Bronchial epithelial cell (primary cell): ENCODE measurements at places on chromosomes 11 and 22. TPM values are rescaled to one million over a fixed set of nuclear protein-coding genes. Genes with fewer than 3 reads are reported as not detected.
A peak's percentile ranks its signal among the peaks of the same experiment; 100 is the strongest.

DNA sequence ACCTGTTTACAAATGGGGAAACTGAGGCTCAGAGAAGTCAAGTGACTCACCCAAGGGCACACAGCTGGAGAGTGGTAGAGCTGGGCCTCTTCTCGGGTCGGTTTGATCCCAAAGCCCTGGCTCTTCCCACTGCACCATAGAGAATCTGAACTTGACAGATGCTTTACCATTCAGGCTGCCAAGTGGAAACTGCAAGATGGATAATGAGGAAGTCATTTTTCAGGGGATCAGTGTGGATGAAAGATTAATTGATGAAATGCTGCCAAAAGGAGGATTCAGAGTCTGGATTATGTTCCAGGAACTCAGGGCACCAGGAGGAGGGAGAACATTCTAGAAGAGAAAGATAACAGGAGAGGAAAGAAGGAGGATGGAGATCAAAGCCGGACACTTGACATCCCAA is 185.9 kb upstream of the ZBED5 start:
- no peak for DNase-seq

GRCh38 chr11:6663794-6664469 is 8.3 kb upstream of the DCHS1 start:
- no peak for DNase-seq

DNA sequence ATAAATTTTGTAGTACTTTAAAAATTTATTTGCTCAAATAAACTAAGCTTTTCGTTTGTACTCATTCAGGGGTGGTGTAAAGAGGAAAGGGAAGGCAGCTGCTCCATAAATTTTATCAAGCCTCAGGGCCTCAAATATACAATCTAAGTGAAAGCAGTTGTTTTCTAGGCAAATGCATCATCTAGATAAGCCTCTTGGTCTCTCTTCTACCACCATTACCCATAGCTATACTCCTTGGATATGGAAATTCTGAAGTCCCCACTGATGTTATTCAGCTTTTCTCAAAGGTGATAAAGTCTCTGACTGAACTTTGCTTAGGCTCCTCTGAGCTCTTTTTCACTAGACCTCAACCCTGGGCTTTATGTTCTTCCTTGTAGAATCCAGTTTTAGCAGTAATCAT is 1313.1 kb downstream of the JRKL start:
- DNase-seq, result no peak

DNA sequence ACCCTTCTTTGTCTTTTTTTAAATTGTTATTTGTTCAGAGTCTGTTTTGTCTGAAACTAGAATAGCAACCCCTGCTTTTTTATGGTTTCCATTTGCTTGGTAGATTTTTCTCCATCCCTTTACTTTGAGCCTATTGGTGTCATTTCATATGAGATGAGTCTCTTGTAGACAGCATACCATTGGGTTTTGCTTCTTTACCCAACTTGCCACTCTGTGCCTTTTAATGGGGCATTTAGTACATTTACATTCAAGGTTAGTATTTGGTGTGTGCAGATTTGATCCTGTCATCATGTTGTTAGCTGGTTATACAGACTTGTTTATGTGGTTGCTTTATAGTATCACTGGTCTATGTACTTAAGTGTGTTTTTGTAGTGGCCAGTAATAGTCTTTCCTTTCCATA is 28.0 kb downstream of the CCDC15 start:
- no peak for DNase-seq

DNA sequence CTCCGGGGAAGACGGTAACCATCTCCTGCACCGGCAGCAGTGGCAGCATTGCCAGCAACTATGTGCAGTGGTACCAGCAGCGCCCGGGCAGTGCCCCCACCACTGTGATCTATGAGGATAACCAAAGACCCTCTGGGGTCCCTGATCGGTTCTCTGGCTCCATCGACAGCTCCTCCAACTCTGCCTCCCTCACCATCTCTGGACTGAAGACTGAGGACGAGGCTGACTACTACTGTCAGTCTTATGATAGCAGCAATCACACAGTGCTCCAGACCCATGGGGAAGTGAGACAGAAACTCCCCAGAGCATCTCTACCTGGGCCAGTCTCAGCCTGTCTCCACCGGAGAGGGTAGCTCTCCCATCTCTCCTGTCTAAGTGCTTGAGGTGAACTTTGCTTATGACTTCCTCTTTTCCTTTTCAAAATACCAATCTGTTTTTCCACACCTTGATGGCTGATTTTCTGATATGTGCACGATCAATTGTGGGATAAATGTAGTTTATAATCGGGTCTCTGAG is 48.5 kb upstream of the VPREB1 start:
- no peak for DNase-seq

- DNase-seq, result peak; percentile 12
Observed at GRCh38 chr11:108216988-108217387, 5.5 kb downstream of the NPAT start.

GRCh38 chr11:36719358-36720107 is 121.5 kb upstream of the RAG2 start:
- no peak for DNase-seq

DNA sequence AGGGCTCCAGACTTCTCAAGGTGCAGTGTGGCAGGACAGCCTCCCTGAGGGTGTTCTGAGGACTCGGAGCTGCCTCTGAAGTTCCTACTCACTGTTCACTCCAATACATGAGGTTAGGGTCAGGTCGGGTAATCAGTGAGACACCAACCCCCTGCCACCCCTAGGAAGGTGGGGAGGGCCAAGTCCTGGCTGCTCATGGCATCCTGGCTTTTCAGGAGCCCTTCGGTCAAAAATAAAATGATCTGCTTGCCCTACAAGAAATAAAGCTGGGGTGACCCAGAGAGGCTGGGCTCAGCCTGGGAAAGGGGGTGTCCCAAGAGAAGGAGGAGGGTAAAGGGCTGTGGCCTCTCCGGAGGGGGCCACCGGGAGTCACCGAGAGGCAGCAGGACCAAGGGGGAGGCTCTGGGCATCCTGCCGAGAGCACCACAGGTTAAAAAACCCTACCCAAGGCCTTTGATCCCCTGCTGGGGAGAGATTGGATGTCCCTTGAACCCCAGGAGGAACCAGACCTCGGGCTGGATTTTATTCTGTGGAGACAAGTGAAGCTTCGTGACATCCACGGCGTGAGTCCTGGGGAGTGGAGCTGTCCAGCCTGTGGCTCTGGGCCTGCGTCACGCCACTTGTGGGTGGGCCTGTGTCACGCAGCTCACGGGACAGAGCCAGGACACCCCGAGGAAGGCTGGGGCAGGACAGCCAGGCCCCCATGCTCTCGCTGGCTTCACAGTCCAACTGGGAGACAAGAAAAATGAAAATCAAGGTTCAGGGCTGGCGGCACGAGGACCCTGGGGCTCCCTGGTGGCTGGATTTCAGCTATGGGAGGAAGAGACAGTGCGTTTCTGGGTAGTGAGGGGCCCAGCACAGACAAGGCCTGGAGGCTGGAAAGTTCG is 102.2 kb upstream of the FGF3 start:
- DNase-seq, result no peak

GRCh38 chr11:76820184-76820566 is 37.0 kb downstream of the TSKU start:
- no peak for DNase-seq

DNA sequence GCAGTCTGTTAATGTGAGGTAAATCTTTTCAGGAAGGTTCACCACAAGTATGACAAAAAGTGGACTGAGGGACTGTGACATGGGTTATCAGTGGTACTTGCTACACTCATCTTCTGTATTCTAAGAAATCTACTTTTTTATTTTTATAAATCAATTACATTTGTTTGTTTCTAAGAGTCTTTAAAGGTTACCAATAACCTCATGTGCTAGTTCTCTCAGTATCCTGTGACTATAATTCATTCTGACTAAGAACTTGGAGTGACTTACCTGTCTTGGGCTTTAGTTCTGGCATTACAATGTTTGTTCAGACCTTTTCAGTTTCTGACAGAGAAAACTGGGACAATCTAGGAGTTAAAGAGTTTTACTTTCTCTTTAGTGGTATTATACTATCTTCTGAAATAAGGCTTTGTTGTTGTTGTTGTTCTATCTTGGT is 108.4 kb downstream of the PDE3B start:
- DNase-seq, result no peak

DNA sequence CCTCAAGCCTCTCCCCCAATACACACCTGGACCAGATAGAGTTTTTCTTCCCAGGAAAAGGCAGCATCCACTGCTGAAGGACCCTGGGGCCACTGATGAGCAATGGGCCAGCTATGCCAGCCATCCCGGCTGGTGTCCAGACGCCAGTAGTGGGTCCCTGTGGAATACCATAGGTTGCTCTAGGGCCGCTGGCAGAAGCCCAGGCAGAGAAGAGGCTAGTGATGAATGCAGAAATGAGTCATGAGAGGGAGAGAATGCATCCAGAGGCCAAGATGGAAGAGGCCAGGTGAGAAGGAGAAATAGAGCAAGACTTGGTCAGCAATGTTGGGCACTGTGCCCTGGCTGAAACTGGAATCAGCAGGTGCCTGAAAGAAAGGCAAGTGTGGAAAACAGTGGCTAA is 8.9 kb downstream of the HPX start:
- DNase-seq, result peak; percentile 69

DNA sequence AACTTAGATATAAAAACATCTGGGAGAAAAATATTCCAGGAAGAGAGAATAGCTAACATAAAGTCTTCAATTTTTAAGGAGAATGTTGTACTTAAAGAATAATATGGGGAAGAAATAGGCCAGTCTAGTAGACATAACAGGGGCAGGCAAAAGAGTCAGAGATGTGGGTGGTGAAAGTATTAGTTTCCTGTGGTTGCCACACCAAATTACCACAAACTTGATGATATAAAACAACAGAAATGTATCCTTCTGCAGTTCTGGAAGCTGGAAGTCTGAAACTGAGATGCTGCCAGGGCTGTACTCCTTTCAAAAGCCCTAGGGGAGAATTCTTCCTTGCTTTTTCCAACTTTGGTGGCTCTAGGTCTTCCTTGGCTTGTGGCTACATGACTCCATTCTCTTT is 1309.7 kb downstream of the LRRC4C start:
- peak; percentile 1 for DNase-seq

GRCh38 chr11:120442031-120442430 is 69.5 kb upstream of the GRIK4 start:
- DNase-seq, result no peak

GRCh38 chr11:75468534-75469340 is 35.7 kb upstream of the KLHL35 start:
- DNase-seq, result no peak

GRCh38 chr11:728901-729491 is 18.3 kb upstream of the TALDO1 start:
- DNase-seq, result no peak

GRCh38 chr11:2094354-2095197 is 44.6 kb downstream of the IGF2 start:
- no peak for DNase-seq

DNA sequence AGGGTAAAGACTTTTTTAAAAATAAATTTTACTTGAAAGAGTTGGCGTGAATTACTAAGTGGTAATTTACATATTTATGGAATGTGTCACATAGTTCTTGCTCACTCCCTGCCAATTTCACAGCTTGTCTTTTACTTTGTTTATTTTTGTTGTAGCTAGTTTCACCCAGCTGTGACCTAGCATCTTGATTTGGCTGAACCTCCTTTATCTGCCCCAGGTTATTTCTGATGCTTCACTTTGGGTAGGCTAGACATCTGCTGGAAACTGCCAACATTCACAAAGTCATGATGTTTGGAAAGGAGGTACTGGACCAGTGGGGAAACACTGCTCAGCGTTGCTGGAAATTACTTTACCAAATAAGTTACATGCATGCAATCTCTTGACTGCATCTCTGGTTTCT is 1676.0 kb upstream of the RAG2 start:
- peak; percentile 13 for DNase-seq

GRCh38 chr11:130778026-130778425 is 138.3 kb downstream of the SNX19 start:
- DNase-seq, result no peak

DNA sequence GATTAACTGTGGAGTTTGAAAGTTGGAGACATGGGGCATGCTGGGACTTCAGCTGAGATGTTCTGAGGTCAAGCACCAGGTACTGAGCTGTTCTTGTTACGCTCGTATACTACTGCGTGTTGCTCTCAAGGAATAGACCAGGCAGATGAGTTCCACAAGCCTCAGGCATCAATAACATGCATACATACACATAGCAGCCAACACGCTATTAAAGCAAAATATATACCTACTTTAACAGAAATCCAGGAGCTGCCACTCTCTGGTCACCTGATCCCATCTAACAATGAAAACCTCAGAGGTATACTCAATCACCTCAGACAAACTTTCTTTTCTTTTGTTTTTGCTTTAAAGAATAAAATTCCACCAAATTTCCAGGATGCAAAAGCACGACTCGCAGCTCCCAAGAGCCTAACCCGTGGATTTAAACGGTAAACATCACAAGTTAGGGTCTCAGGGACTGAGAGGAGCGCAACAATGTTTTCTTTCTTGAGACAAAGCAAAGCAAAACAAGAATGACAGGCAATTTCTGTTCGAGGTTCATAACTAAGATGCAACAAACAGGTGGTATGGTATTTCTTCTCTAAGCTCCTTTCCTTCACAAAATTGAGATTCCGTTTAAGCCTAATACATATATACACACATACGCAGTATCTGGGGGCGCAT is 16.5 kb downstream of the BLID start:
- DNase-seq, result peak; percentile 40

DNA sequence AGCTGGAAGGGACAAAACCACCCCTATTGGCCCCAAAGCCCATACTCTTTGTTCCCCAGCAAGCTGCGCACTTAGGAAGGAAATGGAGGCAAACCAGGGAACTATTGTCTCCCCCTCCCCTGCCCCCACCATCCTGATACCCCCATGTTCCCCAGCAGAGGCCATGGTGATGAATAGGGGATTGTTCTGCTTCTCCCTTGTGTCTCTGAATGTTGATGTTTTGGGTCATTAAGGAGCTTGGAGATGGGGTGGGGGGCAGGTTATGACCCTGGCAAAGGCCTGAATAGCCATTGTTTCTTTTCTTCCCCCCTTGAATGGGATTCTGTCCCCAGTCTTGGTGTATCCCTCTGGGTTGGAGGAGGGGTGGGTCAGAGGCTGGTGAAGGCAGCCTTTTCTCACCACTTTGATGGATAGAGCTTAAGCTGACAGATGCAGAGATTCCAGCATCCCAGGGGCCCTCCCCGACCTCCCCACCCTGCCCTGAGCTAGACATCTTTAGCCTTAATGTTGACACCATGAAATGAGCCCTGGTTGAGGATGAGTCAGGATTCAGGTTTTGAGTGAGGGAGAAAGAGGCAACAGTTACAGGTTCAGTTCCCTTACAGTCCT is 8.3 kb downstream of the DTX4 start:
- DNase-seq, result no peak

GRCh38 chr22:24975125-24975640 is 22.7 kb downstream of the KIAA1671 start:
- DNase-seq, result peak; percentile 72

Gene MS4A3
- not detected in 2 replicates for total RNA-seq

Gene GRM5
- under 0.01 TPM in 1 of 2 replicates, not detected in the other for total RNA-seq

Gene NUDT22
- 57.9 and 75.0 TPM in 2 replicates for total RNA-seq

Gene MS4A4E
- total RNA-seq, result not detected in 2 replicates

Gene SCYL1
- 49.5 and 64.5 TPM in 2 replicates for total RNA-seq

Gene ANO5
- total RNA-seq, result 0.13 and 0.26 TPM in 2 replicates

Gene CASP5
- 6.9 TPM in 1 of 2 replicates, not detected in the other for total RNA-seq
